Neural progenitor cell (in vitro differentiated cells): ENCODE measurements at places on chromosomes 6 and 20.

DNA sequence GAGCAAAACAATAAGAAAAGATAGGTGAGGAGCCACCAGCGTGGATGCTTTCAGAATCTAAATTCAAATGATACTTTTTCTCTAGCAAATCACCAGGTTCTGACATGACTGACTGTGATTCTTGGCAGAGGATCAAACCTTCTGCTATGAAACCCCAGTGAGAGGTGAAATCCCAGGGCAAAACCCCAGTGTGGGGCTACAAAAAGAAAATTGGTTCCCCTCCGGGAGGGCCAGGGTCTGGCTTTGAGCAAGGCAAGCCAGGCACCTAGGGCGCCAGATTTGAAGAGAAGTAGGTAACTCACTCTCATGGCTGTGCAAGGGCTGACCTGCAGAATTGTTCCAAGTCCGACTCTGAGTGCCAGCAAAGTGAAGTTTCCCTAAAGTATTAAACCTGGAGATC is 20.2 kb upstream of the RALGAPA2 start:
- no peak for DNase-seq

DNA sequence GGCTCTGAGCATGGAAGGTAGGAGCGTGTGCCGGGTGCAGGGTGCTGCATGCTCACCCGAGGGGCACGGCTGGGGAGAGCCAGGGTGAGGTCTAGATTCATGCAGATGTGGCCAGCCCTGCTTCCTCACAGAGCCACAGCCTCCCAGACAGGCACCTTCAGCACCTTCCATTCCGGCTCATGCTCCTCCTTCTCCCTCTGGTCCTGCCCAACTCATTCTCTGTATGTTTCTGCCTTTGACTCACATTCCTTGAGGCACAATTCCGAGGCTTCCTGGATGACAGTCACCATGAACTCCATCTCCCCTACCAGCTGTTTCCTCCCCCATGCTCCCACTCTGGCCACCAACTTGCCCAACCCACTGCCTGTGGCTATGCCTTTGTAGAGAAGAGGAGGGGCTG is 35.4 kb downstream of the DACT2 start:
- DNase-seq = no peak

- DNase-seq = no peak
Observed at GRCh38 chr20:25022680-25023079, 30.1 kb upstream of the APMAP start.

DNA sequence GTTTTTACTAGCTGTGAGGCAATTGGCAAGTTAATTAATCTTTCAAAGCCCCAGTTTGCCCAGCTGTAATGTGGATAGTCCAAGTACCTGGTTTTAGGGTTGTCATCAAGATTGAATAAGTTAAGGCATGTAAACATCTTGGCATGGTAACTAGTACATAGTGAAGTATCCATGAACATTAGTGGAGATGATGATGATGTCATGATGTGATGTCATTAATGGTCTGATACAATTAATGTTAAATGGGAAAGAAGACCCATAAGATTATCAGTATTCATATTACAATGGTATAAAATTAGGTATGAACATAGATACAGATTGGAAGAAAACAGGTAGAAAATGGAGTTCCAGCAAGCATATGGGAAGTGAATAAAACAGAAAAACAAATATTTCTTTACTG is 5.3 kb downstream of the EPB41L1 start:
- DNase-seq = no peak

GRCh38 chr6:37289931-37290330 is 32.0 kb upstream of the TMEM217 start:
- DNase-seq = no peak

GRCh38 chr6:117165911-117166499 is 99.4 kb upstream of the VGLL2 start:
- no peak for DNase-seq

DNA sequence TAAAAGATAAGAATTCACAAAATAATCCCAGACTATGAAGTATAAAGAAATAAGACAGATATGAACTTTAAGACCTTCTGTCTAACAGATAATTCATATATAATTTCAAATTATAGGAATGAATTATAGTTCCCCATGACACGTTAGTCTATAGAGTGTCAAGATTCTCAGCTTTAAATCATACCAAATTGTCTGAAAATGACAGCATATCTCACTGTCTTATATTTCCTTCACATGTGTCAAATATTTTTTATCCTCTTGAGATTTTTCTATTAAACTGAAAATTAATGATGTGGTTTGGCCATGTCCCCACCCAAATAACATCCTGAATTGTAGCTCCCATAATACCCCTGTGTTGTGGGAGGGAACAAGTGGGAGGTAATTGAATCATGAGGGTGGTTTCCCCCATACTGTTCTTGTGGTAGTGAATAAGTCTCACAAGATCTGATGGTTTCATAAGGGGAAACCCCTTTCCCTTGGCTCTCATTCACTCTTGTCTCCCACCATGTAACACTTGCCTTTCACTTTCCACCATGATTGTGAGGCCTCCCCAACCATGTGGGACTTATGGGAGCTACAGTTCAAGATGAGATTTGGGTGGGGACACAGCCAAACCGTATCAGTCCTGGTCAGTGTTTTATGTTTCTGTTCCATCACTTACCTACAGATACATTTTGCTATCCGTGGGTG is 825.3 kb upstream of the GJE1 start:
- no peak for DNase-seq

GRCh38 chr6:36938536-36938935 is 16.0 kb upstream of the PI16 start:
- DNase-seq = no peak

- no peak for DNase-seq
Observed at GRCh38 chr20:8757146-8757545, 311.7 kb upstream of the PLCB4 start.

GRCh38 chr6:129098061-129098553 is 215.2 kb downstream of the LAMA2 start:
- DNase-seq = no peak

DNA sequence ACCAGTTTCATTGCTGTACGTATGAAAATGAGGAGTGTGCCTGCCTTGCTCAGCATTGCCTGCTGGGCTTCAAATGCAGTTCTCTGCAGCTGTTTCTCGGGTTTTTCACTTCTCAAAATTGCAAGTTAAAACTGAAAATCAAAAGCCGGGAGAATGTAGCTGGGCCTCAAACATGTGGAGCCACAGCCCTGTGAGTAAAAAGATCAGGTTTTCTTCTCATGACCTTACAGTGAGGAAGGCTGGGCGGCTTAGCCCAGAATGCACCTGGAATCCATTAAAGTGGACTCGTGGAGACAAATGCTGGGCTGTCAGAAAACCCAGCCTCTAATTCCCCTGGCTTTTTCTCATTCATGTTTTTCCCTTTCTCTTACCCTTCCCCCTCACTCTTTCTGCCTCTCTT is 34.4 kb downstream of the DSE start:
- peak; percentile 57 for DNase-seq

DNA sequence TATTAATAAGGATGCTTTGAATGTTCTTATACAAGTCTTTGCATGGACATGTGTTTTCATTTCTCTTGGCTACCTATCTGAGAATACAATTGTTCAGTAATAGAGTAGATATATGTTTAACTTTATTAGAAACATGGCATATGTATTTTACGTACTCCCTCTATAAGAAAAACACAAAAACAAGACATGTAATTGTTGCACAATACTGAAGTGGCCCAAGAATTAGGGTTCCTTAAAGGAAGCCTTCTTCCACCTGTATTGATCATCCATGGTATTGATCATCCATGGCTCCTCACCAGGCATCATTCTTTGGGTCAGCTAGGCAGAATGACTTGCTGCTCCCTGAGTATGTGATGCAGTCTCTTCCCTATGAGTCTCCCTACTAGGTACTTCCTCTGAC is 20.2 kb upstream of the HIVEP2 start:
- DNase-seq = no peak

GRCh38 chr6:72461144-72461543 is 160.7 kb upstream of the KCNQ5 start:
- no peak for DNase-seq

DNA sequence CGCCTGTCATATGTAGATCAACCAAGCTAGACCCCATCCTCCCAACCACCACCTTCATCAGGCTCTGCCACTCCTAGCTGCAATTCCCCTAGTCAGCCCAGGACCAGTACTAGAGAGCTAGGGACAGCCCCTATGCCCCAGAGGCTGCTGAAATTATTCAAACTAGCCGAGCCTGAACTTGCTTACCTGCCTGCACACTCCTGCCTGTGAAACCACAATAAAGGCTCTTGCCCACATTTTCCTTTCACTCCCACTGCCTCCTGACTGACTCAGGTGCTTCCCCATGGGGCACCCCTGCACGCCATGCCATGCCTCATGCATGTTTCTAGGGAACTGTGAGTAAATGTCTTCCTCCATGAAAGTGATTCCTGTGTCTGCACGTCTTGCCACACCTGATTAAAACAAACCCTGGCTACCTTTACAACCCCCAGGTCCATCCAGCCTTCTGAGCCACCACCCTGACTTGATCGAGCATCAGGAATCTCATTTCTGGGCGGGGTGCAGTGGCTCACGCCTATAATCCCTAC is 66.5 kb upstream of the IER3 start:
- no peak for DNase-seq

GRCh38 chr6:21340573-21340972 is 253.0 kb upstream of the SOX4 start:
- no peak for DNase-seq

GRCh38 chr6:4017058-4017739 is 61.7 kb downstream of the FAM217A start:
- no peak for DNase-seq

- peak; percentile 84 for DNase-seq
Observed at GRCh38 chr20:63176034-63176426, 39.9 kb downstream of the YTHDF1 start.

DNA sequence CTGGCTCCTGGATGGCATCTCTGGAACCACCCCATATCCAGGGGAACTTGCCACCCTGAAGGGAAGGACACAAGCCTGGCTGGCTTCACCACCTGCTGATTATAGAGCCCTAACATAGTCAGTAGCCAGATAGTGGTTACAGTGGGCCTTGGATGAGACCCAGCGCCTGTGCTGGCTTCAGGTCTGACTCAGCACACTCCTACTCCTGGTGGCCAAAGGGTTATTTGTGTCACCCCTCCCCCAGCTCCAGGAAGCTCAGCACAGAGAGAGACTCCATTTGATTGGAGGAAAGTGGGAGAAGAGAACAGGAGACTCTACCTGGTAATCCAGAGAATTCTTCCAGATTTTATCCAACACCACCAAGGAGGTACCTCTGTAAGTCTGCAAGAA is 12.8 kb downstream of the SNX14 start:
- no peak for DNase-seq

DNA sequence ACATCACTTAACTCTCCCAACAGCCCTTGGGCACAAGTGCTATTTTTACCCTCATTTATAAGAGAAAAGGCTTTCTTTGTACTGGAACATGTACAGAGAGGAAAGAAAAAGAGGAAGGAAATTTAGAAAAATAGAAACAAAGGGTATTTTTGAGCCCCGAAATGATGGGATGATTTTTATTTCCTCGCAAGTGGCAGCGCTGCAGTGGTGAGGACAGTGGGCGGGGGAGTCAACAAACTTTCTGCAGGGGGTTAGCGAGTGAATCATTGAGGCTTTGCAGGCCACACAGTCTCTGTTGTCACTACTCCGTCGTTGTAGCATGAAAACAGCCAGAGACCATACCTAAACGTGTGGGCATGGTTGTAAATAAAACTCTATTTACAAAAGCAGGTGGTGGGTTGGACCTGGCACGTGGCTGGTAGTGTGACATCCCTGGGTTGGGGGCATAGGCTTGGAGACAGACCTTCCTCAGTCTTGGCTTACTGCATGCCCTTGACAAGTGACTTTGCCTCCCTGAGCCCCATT is 25.5 kb upstream of the OCSTAMP start:
- DNase-seq = no peak

DNA sequence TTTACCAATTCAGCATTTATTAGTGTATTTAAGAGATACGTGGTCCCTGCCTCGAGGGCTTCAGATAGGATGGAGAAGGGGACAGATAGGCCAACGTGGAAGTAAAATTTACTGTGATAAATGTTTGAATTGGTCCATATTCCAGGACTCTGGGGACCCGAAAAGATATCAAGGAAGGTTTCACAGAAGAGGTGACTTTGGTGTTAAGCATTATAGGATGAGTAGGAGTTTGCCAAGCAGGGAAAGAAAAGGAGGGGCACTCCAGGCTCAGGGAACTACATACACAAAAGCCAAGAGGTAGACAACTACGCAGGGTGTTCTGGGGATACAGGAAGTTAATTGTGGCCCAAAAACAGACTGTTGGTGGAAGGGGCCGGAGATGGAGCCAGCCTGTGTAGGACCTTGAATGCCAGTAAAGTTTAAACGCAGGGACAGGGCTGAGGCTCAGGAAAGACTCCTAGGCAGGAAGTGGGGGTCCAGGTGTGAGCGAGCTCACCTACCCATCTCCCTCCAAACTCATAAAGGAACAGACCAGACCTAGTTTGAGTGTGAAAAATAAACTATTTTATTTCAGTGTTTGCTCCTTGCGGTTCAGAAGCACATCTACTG is 37.0 kb downstream of the TGM2 start:
- DNase-seq = no peak

DNA sequence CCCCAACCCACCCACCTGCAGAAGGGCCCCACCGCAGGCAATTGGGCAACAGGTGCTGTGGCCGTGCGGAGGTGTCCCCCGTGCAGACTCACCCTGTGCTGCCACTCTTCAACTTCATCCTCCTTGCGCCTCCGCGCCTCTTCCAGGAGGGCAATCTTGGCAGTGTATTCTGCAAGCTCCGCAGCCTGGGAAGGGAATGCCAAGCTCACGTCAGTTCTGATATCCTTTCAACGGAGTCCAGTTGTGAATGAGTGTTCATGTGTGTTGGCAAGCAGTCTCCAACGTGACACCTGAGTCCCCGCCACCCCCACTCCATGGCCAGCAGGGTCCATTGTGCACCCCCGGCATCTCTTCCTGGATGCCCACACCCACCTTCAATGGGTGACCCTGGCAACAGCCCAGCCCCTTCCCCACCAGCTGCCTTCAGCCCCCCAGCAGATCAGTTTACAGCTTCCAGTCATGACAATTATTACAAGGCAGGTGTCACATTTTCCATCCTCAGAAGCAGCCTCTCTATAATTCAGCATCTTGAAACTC is 49.9 kb downstream of the EZR start:
- no peak for DNase-seq

GRCh38 chr6:109092074-109092473 is 2.6 kb downstream of the SESN1 start:
- DNase-seq = no peak

GRCh38 chr6:157430834-157431233 is 49.8 kb downstream of the ZDHHC14 start:
- DNase-seq = no peak

GRCh38 chr20:48711696-48712464 is 115.9 kb downstream of the PREX1 start:
- DNase-seq = no peak

- DNase-seq = no peak
Observed at GRCh38 chr20:17936286-17936760, 32.3 kb downstream of the SNX5 start.

DNA sequence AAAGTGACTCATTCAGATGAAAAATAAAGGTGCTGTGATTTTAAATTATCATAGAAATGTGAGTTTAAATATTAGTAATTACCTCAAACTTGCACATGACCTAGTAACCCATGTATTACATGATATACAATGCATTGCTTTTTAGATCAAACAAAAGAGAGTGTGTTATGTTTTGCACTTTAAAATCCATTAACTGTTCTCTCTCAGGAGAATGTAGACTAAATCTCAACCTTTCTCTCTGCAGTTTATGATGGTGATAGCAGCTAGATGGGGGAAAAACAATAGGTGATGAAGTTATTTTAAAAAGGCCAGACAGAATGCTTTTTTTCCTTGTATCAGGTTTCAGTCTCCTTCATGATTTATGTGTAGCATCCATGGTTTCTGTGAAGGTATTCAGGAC is 404.4 kb upstream of the RNF217 start:
- no peak for DNase-seq
